ENCODE measurements at places on chromosomes 5 and 9. TPM values are rescaled to one million over a fixed set of nuclear protein-coding genes. Genes with fewer than 3 reads are reported as not detected.
A peak's percentile ranks its signal among the peaks of the same experiment; 100 is the strongest.

DRD1 gene
- total RNA-seq: not detected

SLCO6A1 gene
- not detected for total RNA-seq

ZDHHC11 gene
- total RNA-seq: 3.8 TPM

FOXD4L5 gene
- 0.15 TPM for total RNA-seq

- DNase-seq: no peak
Observed at GRCh38 chr9:112187404-112187803, 12.3 kb upstream of the SUSD1 start.

DNA sequence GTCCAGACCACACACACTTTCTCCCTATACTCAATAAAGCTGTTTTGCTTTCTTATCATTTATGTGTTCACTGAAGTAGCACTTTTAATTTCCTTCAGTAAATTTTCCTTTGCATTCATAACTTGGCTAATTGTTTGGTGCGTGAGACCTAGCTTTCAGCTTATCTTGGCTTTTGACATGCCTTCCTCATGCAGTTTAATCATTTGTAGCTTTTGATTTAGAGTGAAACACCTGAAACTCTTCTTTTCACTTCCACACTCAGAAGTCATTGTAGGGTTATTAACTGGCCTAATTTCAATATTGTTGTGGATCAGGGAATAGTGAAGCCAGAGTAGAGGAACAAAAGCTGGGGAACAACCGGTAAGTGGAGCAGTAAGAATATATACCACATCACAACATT is 114.7 kb downstream of the ST8SIA4 start:
- no peak for DNase-seq

GRCh38 chr5:62780230-62780629 is 201.6 kb downstream of the LRRC70 start:
- DNase-seq: no peak

- no peak for DNase-seq
Observed at GRCh38 chr5:96771395-96771794, 36.4 kb downstream of the ERAP1 start.

DNA sequence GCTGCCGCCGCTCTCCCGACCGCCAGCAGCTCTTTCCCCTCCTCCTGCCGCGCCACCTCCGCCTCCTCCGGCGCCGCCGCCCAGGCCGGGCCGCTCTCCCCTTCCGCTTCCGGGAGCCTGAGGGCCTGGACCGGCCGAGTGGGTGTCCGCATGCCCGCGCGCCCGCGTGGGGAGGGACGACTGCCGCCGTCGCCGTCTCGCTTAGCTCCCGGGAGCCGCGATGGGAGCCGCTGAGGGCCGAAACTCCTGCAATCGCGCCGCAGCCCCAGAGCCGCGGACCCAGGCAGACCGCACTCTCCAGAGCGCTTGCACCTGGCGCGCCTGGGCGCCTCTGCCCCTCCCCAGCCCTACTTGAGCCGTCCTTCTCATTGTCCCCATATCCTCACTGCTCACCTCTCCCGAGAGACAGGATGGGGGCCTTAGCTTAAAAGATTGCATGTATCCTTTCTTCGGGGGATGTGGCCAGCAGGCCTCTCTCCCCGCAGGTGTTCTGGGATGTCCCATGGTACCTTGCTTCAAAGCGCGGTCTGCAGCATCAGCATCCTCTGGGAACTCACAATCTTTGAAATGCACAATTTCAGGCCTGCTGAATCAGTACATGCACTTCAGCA is at the start of gene ZDHHC21:
Gene ZDHHC21 (minus strand): TSS at position 182 of the 611 bp plus-strand sequence. CDS start 19,092 bp downstream, outside the sequence.
- DNase-seq: peak; percentile 33

GRCh38 chr5:164921722-164922121 is 1416.3 kb downstream of the MAT2B start:
- no peak for DNase-seq

DNA sequence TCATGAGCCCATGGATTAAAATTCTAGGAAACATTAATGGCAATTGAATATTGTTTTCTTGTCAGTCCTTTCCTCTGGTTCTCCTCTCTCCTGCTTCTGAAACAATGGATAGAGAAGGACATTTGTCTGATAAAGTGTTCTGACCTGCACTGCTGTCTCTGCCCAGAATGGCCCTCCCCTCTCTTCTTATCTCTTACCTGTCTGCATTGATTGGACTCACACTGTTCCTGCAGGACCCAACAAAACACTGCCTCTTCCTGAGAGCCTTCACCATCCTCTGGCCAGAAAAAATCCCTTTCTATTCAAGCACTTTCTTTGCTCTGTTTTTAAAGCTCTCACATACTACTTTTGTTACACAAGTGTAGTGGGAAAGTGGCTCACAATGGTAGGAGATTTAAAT is 143.8 kb upstream of the DHFR start:
- no peak for DNase-seq

- DNase-seq: no peak
Observed at GRCh38 chr5:148910686-148911361, 84.4 kb downstream of the ADRB2 start.

DNA sequence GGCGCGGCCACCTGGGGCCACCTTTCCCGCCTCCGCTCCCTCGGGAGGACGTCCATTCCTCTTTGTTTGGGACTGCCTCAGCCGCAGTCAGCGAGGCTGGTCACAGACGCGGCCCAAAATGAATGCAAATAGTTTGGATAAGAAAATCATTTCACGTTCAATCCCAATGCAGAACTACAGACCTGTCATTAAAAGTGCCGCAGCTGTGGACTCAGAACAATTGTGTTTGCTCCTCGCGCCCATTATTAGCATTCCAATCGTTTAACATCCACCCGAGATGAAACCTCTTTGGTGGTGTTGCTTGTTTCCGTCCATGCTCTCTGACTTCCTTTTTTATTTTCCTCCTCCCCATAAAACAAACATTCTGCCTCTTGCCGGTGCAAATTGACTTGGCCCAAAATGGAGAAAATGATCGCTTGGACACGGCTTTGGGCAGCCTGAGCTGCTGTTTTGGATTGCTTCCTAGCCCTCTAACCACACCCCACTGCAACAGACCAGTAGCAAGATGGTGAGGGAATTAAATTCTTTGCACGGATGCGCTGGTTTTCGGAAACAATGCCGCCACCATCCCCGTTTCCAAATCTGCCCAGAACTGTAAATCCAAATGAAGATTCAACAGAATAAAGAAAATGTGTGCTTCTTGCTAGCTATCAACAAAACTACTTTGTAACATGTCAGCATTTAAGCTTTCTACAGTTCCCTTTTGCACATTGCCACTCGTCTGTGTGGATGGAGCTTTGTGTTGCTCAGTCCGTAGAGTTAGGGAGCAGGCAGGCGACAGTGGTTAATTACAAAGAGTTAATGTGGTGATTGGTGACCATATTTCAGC is 784 bp downstream of the NLN start:
- peak; percentile 29 for DNase-seq

DNA sequence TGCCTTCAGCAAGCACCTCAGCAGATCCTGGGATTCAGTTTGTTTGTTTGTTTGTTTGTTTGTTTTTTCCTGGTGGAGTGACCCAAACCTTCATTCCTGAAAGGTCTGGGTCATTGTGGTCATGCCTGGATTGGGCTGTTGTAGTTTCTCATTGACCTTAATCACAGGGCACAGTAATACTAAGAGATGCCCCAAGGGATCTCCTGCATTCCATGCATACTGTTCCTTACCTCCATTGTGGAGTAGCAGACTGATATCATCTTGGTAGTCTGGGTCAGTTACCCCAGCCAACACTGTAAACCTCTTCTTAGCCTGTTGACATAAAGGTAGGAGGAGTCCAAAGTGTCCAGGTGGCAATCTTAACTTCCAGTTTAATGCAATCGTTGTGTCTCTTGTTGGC is 1466.7 kb upstream of the CDH9 start:
- no peak for DNase-seq

- DNase-seq: no peak
Observed at GRCh38 chr5:115435065-115435777, 109.4 kb downstream of the FEM1C start.

DNA sequence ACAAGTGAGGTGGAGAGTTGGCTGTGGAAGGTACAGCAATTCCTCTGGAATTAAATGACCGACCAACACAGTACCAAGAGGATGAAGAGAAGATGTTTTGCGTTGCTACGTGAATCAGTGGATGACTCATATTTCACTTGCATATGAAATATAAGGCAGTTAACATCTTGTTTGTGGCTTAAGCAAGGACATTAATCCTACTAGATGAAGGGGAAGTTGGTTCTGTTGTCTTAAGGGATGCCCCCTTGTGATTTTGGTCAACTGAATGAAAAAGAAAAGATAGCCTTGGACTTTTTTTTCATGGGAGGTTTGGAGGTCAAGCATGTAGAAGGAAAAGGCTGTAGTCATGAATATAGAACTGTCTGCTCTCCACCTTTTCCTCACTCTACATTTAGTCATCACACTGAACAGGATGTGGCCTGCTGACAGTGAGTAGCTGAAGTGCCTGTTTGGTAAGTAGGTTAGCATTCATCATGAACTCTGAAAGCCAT is 33.9 kb downstream of the VLDLR start:
- DNase-seq: no peak

DNA sequence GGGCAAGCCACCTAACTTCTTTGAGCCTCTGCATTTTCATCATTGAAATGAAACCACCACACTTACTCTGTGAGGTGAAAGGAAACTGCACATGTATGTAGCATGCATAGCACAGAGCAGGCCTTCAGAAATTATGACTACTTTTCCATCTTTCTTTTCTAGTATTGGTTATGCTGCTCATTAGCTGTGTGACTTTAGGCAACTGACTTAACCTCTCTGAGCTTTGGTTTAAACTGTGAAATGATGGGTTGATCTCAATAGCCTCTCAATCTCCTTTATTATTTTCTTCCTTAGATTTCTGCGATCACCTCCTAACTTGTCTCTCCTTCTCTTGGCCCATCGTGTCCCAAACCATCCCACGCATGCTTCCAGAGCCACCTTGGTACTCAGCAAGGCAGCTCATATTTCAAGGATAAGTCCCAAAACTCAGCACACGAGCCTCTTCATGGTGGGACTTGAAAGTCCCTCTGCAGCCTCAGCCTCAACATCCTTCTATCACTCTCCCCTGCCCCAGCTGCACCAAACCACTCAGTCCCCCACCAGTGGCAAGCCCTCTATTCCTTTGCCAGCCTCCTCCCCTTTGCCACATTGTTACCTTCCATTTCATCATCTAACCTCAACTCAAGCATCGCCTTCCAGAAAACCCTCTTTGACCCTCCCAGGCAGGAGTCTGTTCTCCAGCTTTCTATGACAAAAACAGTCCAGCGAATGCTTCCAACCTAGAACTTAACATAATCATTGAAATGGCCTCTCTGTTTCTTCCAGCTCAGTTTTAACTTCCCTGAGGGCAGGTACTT is 60.3 kb upstream of the DNAH5 start:
- DNase-seq: no peak

- DNase-seq: peak; percentile 50
Observed at GRCh38 chr5:172150514-172151425, 37.3 kb downstream of the STK10 start.

GRCh38 chr5:124920909-124921666 is 174.6 kb upstream of the ZNF608 start:
- no peak for DNase-seq

Data from gastrocnemius medialis (tissue), 4 donors.